Retina (tissue), 1 donor: ENCODE measurements at places on chromosomes 12 and 14.

GRCh38 chr12:1907652-1908611, 10.5 kb downstream of the CACNA2D4 start:
- no peak for DNase-seq

- no peak for DNase-seq
Measured at GRCh38 chr12:25926536-25926935, 31.9 kb upstream of the RASSF8 start.

DNA sequence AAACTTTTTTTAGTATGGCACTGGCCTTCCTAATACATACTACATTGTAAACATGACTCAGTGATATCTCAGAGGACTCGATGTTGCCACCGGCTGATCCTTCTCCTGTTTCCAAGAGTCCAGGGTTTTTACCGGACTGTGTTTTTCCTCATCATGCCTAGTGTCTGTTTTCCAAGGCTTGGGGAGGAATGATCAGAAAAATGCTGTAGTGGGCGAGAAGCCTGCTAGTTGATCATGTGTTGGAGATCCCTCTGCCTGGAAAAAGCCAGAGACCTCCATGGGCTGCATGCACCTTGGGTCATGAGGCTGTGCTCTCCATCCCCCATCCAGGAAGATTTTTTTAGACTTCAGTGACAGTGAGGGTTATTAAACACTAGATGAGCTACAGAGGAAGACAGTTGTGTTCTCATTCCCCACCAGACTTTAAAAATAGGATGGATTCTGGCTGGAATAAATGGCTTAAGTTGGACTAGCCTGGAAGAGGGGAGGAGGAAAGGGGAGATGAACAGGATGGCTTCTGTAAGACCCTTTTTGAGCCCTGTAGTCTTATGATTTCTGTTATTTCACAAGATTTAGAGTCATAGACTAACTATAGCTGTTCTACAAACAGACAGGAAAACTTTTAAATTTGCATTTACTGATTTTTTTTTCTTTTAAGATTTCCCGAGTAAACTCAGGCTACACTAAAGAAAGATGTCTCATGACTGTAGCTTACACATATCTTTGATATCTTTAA, 145.7 kb downstream of the SAMD4A start:
- DNase-seq, result no peak

- DNase-seq, result peak; percentile 46
Measured at GRCh38 chr12:130953771-130954543, at the start of gene ADGRD1. ADGRD1 (plus strand) TSS chr12:130953907; CDS start chr12:130954466, 559 bp downstream.
